ENCODE measurements at places on chromosomes 11 and 22.
A peak's percentile ranks its signal among the peaks of the same experiment; 100 is the strongest.

DNA sequence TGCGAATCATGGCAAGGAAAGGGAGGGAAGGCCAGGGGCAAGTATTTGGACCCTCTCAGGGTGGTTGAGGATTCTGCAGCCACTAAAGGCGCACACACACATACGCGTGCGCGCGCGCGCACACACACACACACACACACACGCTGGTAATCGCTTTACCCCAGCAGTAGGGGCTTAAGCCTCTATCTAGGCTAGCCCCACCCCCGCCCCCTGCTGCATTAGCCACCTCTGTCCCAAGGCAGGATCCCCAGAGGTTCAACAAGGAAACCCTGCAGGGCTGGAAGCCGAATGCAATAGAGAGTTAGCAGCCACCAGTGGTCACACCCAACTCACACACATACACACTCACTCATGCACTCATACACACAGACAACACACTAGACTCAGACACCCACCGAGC is 28.6 kb upstream of the ELFN2 start:
- DNase-seq: no peak

DNA sequence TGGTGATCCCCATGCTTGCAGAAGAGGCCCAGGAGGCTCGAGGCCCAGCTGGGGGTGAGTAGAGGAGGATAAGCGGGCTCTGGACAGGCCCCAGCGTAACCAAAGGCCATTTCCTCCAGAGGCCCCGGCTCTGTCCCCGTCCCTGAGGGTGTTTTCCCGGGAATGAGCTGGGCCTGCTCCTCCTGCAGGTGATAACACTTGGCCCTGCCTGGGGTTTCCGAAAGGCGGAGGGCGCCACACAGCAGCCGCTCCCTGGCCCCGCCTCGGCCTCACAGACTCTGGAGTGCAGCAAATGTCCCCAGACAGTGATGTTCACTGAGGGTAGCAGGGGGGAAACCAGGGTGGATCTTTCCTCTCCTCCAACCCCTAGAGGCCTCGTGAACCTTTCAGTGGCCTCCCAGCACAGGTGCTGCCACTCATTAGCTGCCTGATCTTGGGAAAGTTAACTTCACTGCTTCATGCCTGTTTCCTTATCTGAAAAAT is 10.5 kb upstream of the MGAT3 start:
- no peak for DNase-seq

DNA sequence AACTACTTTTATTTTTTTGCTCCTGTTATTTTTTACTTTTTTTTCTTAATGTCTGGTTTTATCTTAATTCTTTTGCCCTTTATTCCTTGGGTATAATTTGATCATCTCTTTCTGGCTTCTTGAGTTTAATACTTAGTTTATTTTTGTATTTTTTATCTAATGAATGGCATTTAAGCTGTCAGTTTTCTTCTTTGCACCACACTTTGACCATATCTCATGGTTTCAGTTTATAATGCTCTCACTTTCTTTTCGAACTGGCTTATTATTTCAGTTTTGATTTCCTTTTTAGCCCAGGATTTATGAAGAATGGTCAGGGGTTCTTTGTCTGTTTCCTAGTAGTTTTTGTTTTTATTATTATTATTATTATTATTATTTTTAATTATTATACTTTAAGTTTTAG is 48.3 kb downstream of the QSER1 start:
- DNase-seq: no peak

DNA sequence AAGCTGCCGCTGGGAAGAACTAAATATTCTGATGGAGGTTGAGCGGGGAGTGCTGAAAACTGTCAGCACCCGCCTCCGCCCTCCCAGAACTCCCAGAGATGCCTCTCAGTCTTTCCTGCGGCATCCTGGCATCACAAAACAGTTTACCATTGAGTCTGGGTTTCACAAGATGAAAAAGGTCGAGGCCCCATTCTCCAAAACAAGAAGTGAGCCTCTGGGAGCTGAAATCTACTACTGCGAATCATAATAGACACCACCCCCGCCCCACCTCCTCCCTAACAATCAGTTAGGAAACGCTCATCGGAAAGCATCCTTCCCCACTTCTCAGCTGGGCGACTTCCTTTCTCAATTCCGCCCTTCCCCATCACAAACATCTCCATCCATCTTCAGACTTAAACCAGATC is 1.0 kb downstream of the SUN2 start:
- peak; percentile 49 for DNase-seq

DNA sequence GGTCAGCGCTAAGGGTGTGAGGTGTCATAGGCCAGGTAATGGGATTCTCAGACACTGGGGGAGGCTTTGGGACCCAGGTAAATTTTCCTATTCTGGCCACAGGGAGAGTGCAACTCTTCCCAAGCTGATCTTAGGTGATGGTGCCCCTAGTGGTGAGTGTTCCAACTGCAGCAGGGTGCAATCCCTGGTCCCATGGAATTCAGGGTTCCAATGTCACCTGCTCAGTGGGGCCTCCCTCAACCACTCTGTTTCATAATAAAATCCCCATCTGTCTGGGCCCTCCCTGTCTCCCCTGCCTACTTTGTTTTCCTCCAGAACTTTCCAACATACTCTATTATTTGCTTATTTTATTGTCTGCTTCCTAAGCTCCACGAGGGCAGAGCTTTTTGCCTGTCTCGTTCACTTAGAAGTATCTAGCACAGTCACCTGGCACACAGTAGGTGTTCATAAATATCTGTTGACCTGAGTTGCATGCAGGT is 2.9 kb upstream of the SGSM1 start:
- peak; percentile 54 for DNase-seq

- DNase-seq: no peak
Measured at GRCh38 chr22:37545703-37546436, 14.4 kb upstream of the CDC42EP1 start.

- DNase-seq: no peak
Measured at GRCh38 chr11:110097459-110098012, 4.3 kb downstream of the ZC3H12C start.

GRCh38 chr11:111350811-111351210 is 28.3 kb downstream of the POU2AF1 start:
- DNase-seq: no peak

DNA sequence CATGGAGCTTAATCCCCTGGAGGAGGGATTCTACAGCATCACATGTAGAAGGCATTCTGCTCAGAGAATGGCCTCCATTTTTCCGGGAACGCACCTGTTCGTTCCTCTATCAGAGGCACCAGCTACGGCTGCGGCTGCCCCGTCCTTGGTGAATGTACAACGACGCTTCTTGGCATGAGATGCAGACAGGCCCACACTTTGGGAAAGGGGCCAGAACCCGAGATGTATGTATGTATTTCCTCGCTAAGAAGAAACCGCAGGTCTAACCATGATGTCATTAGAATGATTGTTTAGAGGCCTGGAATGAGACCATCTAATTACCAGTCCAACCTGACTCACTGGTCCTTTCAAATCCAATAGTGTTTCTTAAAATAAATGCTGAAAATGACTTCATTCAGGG is 1293.4 kb downstream of the TBC1D22A start:
- DNase-seq: no peak

- no peak for DNase-seq
Measured at GRCh38 chr11:88363648-88364065, 26.1 kb upstream of the CTSC start.

GRCh38 chr11:97019754-97020153 is 629.9 kb downstream of the JRKL start:
- DNase-seq: no peak

- DNase-seq: no peak
Measured at GRCh38 chr11:36427876-36428275, 82.2 kb downstream of the TRAF6 start.

DNA sequence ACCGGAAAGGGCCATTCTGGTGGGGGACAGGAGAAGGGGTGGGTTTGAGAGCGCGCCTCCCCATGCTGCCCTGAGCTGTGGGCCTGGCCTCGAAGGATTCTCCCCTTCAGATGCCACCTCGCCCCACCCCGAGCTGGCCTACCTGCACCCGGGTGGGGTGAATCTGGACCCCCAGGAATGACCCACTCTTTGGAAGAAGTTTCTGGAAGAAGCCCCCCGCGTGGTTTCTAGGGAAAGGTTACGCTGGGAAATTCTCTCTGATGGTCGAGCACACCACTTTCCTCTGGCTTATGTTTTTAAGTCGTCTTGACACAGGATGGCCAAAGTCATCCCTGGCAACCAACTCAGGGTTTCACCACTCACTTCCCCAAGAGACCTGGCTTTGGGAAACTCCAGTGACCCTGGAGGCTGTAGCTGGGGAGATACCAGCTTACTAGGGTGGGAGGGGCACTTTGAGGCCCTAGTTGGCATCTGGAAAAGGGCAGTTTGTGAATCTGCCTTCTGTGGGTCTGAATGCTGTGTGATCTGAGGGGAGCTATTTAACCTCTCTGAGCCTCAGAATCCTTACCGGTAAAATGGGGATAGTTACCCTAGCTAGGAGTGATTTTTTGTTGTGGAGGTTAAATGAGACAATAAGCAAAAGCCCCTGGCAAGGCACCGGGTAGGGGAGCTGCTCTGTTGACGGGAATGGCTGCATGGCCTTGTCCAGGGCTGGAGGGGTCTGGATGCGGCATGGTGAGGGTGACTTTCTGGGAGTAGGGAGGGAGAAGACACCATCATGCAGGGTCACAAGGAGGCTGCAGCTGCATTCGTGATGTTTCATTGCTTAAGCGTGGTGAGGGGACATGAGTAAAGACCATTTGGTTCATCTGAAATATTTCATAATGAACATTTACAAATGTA is 45.3 kb upstream of the ACCSL start:
- no peak for DNase-seq

- no peak for DNase-seq
Measured at GRCh38 chr11:67561971-67562619, 21.5 kb upstream of the GSTP1 start.

DNA sequence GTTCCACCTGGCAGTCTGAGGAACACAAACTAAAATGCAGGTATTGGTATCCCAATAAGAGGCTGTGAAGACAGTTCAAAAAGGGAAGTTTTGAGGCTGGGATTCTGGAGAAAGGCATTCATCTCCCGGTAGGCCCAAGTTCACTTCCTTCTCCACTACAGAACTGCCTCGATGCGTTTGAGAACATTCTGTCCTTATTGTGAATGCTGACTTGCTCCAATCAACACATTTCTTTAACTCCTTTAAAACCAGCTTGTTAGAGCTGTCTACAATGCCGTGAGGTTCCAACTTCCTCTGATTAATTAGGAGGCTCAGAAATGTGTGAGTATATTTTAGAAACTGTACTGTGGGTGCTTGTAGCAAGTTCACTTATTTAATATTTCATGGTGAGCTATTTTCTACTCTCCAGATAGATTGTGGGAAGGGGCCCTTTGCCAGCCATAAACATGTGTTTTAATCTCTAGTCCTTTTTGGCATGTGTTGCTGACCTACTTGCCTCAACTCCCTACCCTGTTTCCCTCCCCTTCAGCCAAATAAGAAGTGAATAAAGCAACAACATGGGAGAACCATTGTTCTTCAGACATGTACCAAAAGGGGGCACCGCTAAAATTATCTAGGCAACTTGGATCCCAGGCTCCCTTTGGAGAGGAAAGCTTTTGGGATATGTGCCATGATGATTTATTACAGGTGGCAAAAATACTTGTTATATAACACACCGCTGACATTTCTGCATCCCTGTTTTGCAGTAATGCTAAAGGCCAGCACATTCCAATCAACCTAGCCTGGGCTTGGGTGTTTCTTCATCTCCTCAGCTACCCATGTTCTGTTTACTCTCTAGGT is 245.6 kb downstream of the BLID start:
- no peak for DNase-seq

- DNase-seq: no peak
Measured at GRCh38 chr22:42685941-42686653, 34.6 kb downstream of the A4GALT start.

- no peak for DNase-seq
Measured at GRCh38 chr22:47355776-47356510, 593.5 kb downstream of the TBC1D22A start.

GRCh38 chr11:827897-828192 is at the start of gene CRACR2B:
TSS of gene CRACR2B (plus strand) at chr11:827919. CDS start at chr11:828608, 689 bp downstream.
- DNase-seq: no peak

DNA sequence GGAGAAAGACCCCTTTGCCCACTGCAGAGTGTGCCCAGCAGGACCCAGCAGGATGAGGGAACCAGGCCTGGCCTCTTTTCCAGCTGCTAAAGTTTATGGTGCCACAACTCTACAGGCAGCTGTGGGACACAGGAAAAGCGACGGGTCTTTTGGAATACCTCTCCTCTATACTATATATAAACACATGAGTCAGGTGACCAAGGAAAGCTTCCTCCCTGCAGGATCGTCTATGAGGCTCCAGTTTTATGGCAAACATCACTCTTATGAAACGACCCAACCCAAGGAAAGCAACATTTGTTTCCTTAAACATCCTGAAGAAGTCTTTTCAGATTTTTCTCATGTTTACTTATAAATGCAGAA is 102.8 kb upstream of the AKIP1 start:
- no peak for DNase-seq

DNA sequence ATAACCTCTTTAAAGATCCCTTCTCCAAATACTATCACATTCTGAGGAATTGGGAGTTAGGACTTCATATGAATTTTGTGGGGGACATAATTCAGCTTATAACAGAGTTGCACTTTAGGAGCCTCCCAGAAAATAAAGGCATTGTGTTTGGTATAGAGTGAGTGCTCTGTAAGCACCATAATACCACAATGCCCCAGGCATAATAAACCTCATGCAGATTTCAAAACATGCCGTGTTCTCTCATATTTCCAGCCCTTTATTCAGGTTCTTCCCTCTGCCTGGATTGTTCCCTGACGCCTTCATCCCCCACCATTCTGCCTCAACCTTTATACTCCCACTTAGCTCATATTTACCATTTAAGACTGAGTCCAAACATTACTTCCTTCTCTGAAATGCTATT is 398.8 kb upstream of the FAT3 start:
- no peak for DNase-seq

- no peak for DNase-seq
Measured at GRCh38 chr22:47849576-47849975, 1087.1 kb downstream of the TBC1D22A start.

DNA sequence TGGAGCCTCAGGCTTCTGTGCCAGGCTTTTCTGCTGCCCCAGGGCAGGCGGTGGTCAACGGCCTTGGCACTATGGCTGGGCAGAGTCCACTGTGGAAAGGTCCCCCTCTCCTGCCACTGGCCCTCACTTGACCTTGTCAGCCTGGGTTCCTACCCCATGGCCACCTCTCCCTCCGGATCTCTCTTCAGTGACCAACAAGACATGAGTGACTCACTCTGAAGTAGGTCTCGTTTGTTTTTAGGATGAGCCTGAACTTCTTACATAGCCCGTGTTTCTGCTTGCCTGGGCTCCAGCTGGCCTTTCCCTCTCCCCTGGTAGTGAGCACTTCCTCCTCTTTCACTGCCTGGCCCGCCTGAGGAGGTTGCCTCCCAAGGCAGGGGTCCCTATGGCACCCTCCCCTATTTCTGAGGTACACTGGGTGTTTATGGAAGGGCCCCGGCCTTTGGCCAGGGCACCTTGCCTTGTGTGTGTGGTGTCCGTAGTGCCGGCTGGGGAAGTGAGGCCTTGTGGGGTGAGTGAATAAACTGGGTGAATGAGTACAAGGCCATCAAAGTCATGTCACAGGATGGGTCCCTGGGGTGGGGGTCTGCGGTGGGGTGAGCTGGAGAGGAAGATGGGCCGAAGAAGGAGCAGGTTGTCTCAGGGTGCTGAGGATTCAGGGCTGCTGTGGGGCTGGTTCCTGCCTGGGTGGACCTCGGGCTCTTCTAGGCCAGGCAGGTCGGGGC is 5.0 kb downstream of the SHANK3 start:
- DNase-seq: no peak

- DNase-seq: no peak
Measured at GRCh38 chr11:6418557-6419008, 311 bp downstream of the APBB1 start.
